ENCODE measurements at places on chromosomes 11 and 22.

- DNase-seq, result no peak
These were observed 2.1 kb upstream of the MS4A6A start for GRCh38 chr11:60184824-60185511.

GRCh38 chr11:100467821-100468508, 219.1 kb upstream of the ARHGAP42 start:
- DNase-seq, result no peak

GRCh38 chr22:25722626-25723025, 19.4 kb upstream of the MYO18B start:
- DNase-seq, result no peak

- DNase-seq, result no peak
These were observed 1463.0 kb downstream of the FAM181B start for GRCh38 chr11:81270686-81271085.

DNA sequence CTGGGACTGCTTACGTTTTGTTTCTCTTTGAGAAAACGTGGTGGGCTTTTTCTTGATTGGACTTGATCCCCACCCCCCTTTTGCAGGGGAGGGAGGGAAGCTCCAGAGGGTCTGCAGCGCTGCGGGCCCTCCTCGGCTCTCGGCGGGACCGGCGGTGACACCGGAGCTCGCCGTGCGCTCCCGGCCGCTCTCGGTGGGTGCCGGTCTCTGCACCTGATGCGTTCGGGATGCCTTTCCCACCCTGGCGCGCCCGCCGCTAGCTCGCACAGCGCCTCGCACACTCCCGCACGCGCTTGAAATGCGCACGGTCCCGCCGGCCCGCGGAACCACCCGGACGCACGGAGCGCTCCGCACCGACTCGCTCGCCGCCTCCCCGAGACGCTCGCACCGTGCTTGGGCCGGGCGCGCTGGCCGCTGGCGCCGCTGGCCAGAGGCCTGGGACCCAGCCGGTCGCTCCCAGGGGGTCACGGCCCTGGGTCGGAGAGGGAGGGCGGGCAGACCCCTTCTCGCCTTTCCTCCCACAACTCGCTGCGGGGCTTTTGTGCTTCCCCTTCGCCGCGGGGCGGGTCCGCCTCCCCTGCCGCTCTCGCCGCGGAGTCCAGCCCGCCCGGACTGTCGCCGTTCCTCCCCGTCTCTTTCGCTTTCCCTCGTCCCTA, 1.0 kb downstream of the ZBTB16 start:
- DNase-seq, result no peak

- no peak for DNase-seq
These were observed 48.5 kb downstream of the SVIP start for GRCh38 chr11:22780952-22781593.

DNA sequence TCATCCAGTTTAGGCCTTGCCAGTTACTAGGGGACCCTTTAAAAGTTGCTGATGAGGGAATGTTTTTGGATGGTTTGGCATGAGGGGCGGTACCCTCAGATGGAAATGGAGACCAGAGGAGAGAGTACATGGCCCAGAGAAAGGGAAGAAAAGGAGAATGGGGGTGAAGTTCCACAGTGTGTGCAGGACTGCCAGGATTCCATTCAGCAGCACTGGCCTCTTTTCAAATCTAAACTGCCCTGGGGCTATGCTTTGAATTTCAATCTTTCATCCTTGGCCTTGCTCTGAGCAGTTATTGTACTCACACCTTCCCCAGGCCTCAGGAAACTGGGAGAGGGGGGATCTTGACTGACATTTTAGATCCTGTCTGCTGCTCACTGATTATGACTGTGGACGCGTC, 3.0 kb downstream of the SLC3A2 start:
- no peak for DNase-seq

DNA sequence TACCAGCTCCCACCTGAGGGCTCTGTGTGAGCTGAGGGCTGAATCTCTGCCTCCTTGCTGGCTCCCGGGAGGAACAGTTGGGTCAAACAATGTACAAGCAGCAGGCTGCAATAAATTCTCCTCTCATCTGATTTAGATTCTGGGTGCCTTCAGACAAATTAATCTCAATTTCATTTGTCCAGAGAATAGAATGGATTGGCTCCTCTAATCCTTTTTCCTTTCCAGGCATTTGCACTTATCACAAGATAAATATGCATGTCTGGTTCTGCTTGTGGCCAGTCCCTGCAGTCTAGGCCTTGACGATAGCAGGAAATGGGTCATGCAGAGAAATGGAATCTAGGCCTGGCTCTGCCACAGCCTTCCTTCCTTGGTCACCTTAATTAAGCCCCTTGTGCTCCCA, 28.7 kb downstream of the UPB1 start:
- no peak for DNase-seq

DNA sequence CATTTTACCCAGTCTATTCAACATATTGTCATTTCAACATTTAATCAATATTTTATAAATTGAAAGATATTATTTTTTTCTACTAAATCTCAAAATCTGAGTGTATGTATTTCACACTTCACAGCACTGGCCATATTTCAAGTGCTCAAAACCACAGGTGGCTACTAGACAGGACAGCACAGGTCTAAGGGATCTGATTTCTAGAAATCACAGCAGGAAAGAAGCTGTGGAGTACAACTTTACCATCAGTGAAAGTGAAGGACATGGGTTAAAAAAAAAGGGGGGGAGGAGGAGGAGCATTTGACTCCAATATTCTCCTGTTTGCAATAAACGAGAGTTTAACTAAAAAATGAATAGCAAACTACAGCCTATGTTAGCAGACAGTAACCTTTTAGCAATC, 4.5 kb downstream of the PRDM10 start:
- DNase-seq, result no peak

DNA sequence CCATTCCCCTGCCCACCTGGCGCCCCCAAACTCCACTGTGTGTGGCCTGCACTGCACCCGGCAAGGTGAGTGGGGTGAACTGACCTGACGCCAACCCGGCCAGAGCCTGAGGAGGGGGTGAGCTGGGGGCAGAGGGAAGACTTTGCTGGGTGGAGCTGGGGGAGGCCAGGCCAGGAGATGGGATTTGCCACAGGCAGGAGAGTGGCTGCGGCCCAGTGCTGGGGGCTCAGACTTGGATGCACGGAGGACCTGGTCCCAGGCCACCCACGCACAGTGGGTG, 17.8 kb upstream of the FLRT1 start:
- DNase-seq, result no peak

- DNase-seq, result peak; percentile 71
These were observed 12.7 kb upstream of the IL2RB start for GRCh38 chr22:37162221-37163095.

- DNase-seq, result no peak
These were observed 12.0 kb downstream of the KCNQ1OT1 start for GRCh38 chr11:2687782-2688191.

- DNase-seq, result no peak
These were observed 7.4 kb downstream of the PYGM start for GRCh38 chr11:64752175-64752970.

DNA sequence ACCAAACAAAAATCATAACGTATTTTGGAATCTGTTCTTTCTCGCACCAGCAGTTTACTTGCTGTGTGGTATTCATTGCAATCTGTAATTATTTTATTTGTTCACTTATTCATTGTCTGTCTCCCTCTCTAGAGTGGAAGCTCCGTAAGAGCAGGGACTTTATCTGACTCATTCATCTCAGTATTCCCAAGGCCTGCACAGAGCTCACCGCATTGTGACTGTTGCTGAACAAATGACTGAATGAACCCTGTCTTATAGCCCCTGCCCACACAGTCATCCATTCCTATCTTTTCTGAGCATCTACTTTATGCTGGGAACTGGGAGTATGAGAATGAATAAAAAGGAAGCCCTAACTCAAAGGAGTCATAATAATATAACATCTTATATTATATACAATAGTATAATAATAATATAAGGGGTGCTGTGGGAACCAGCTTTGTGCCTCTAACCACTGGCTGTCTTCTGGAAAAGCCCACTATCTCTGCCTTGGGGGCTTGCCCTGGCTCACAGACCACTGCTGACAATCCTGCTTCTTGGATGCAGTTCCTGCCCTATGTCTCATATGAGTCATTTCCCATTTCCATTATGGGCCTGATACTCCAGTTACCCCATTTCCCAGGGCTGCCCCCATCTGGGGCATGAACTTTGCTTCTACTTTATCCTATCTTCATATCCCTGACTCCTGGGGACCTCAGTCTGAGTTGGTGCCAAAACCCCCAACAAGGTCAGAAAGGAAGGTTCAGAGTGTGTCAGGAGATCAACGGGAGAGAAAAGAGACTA, 11.0 kb downstream of the XRRA1 start:
- no peak for DNase-seq

DNA sequence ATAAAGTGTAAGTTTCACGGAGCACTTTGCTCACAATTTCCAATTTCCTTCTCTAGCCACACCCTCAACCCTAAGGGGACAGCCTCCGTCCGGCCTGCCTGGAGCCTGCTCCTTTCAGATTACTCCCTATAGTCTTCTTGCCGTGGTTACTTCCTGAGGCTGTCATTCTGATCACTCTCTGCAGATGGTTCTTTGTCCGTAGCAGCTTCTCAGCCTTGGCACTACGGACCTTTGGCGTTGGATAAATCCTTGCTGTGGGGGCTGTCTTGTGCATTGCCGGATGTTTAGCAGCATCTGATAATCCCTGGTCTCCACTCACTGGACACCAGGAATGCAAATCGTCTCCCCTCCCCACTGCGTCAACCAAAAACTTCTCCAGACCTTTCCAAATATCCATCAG, 447.5 kb upstream of the KIRREL3 start:
- DNase-seq, result no peak

DNA sequence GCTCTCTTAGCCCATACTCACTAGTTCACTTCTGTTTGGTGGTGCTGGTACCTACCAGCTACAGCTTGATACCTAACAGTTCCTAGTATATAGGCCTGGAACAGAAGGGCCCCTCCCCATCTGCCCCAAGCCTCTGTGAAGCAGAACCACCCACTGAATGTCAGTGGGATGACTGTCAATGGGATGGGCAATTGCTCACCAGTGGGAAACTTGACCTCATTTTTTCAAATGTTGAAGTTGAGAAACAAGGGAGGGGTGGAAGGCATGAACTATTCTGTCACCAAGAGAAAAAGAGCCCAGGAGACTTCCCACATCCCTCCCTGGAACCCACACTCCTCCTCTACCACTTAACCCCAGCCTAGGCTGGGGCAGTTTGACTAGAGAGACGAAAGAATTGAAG, at the start of gene NLRP10:
NLRP10 (minus strand) TSS at position 62 of the 400 bp plus-strand sequence. CDS start 1,952 bp downstream, outside the sequence.
- DNase-seq, result no peak

- DNase-seq, result no peak
These were observed 23.0 kb downstream of the FZD4 start for GRCh38 chr11:86932259-86932585.

DNA sequence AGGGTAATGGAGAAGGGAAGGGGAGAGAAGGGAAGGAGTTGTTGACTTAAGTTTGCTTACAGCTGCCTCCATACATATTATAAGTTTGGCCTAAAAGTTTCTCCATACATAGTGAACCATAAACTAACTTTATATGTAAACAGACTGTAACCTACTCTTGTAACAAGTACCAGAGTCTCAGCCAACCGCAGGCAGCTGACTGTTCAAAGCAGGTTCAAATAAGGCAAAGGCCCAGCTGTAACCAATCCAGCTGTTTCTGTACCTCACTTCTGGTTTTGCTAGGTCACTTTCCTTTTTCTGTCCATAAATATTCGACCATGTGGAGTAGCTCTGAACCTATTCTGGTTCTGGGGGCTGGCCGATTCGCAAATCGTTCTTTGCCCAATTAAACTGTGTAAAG, 591.2 kb downstream of the INSC start:
- no peak for DNase-seq

DNA sequence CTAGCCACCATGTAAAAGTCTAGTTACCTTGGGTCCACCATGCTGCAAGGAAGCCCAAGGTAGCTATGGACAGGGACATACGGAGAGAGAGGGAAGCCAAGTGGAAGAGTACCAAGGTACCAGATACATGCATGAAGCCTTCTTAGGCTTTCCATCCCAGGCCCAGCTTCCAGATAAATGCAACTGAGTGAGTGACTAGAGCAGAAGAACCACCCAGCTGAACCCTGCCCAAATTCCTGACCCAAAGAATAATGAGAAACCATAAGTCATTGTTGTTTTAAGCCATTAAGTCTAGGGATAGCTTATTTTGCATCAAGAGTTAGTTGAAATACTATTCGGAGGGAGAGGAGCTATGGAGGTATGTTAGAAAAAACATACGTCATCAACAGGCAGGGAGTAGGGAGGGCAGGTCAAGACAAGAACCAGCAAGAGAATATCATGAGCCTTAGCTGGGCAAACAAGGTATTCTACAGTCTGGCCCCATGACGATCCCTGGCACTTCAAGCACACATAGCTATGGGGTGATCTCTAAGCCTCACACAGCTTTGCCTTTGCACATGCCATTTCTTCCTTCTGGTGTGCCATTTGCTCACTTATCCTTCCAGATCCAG, 36.5 kb upstream of the APLNR start:
- DNase-seq, result no peak

- no peak for DNase-seq
These were observed 15.6 kb upstream of the GNAZ start for GRCh38 chr22:23054531-23055257.

- DNase-seq, result no peak
These were observed 36.9 kb downstream of the LINC01488 start for GRCh38 chr11:69518081-69518950.

- no peak for DNase-seq
These were observed 60.6 kb upstream of the RASD2 start for GRCh38 chr22:35479985-35480550.

GRCh38 chr11:94877443-94878200, 95.7 kb downstream of the CWC15 start:
- DNase-seq, result no peak

DNA sequence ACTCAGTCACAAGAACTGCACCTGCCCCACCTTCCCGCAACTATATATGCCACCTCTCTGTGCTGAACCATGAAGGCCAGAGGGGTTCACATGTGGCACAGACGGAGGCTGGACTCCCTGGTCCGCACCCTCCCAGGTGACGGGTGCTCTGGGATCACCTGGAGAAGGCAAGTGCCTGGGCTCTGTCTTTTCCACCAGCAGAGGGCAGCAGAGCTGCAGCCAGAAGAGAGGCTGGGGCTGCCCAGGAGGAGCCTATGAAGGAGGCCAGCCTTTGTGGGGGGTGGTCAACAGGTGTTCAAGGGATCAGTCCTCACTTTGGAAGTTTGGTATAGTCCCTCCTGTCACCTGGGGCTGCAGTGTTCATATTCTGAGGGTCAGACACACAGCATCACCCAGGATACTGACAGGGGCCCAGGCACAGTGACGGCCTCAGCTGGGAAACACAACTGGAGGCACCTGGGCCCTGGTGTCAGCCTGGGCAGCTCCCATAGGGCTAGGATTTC, 39.2 kb upstream of the IGLL5 start:
- peak; percentile 71 for DNase-seq

- no peak for DNase-seq
These were observed 16.1 kb downstream of the MUC5B start for GRCh38 chr11:1238767-1239595.

DNA sequence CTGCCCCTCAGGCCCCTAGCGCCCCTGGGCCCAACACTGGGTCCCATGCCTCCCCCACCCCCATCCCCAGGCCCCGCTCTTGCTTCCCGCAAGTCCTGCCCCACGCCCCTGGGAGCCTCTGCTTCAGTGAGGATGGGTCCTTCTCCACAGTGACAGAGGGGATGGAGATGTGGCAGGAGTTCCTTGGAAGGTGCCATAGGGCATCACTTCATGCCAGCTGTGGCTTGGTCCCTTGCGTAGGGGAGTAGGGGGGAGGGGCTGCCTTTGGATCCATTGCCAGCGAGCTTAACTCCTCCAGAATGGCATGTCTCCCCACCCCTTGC, 9.5 kb upstream of the TBC1D22A start:
- no peak for DNase-seq

GRCh38 chr22:28406246-28406645, 273.4 kb downstream of the TTC28 start:
- no peak for DNase-seq

- no peak for DNase-seq
These were observed 540.3 kb downstream of the ETS1 start for GRCh38 chr11:128047026-128047425.
